Stomach (tissue), 19 donors: ENCODE measurements at places on chromosomes 1 and 21. TPM values are rescaled to one million over a fixed set of nuclear protein-coding genes. Genes with fewer than 3 reads are reported as not detected.

- no peaks in the 10 kb centered on the region for H3K4me1 ChIP-seq
- H3K27me3 ChIP-seq, result no peaks in the 10 kb centered on the region
- no peak overlapping the region for H3K4me3 ChIP-seq
- no peaks in the 10 kb centered on the region for H3K36me3 ChIP-seq
- no peak overlapping the region for H3K27ac ChIP-seq
- no peak for DNase-seq
These were observed 120.7 kb downstream of the CRB1 start for GRCh38 chr1:197388801-197389200.

DNA sequence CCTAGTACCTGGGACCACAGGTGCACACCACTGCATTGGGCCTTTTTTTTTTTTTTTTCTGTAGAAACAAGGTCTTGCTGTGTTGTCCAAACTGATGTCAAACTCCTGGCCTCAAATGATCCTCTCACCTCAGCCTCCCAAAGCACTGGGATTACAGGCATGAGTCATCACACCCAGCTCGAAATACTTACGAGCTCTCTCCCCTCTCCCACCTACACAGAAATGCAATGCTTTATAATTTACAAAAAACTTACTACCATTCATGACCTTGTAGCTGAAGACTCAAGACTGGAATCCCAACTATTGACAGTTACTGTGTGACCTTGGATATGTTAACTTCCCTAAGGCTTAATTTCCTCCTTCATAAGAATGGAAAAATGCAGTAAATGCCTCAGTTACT lies 18.7 kb downstream of the FOXJ3 start:
- H3K4me3 ChIP-seq, result no peak overlapping the region
- H3K27me3 ChIP-seq, result no peaks in the 10 kb centered on the region
- no peak overlapping the region for H3K27ac ChIP-seq

- no peaks in the 10 kb centered on the region for H3K27me3 ChIP-seq
- H3K27ac ChIP-seq, result peak overlapping the region; percentile 82
- H3K4me1 ChIP-seq, result peaks cover 45% of the 10 kb centered on the region
- DNase-seq, result peak; percentile 77
- H3K4me3 ChIP-seq, result peak overlapping the region; percentile 35
These were observed 8.7 kb downstream of the PLEKHA6 start for GRCh38 chr1:204350857-204351573.

TMEM61 gene
- total RNA-seq, result 130 TPM
